ENCODE measurements at places on chromosomes 7 and 10. TPM values are rescaled to one million over a fixed set of nuclear protein-coding genes. Genes with fewer than 3 reads are reported as not detected.

The FANK1 gene
- total RNA-seq = 3.0 TPM

The CALHM2 gene
- total RNA-seq = 20.2 TPM

The SPDYE2B gene
- total RNA-seq = not detected

The NEBL gene
- total RNA-seq = 8.4 TPM

The VAX1 gene
- not detected for total RNA-seq

The GIMAP2 gene
- 2.1 TPM for total RNA-seq

The MCU gene
- 16.2 TPM for total RNA-seq
